CD4-positive, alpha-beta T cell treated with Interleukin-21 for 1 hour (primary cell): ENCODE measurements at places on chromosomes 7 and 10.

DNA sequence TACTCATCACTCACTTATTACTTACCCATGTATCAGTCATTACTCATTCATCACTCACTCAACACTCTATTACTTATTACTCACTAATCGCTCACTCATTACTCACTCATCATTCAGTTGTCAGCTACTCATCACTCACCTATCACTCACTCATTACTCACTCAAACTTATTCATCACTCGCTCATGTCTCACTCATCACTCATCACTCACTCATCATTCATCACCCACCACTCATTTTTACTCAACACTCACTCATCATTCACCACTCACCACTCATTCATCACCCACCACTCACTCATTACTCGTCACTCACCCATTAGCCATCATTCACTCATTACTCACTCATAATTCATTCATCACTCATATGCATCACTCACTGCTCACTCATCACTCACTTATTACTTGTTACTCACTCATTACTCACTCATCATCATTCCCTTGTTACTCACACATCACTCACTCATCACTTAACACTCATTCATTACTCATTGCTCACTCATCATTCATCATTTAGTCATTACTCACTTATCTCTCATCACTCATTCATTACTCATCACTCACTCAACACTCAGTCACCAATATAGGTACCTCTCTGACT is 237.9 kb downstream of the ADARB2 start:
- no peak for DNase-seq

DNA sequence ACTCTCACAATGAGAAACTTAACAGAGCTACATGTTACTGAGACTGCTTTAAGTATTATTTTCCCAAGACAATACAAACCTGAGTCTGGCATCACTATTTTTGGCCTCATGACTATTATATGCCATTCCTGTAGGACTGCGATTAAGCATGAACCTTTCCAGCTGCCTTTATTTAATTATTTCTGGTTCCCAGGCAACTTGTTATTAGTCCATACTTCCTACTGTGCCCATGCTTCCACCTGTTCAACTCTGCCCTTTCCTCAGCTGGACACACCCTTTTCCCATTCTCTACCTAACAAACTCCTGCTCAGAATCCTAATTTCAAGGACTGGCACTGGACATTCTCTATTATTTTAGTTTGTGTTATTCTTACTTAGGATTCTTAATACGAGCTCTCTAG is 8.1 kb upstream of the CROT start:
- DNase-seq: no peak

GRCh38 chr10:8349610-8350249 is 295.2 kb downstream of the GATA3 start:
- DNase-seq: no peak

DNA sequence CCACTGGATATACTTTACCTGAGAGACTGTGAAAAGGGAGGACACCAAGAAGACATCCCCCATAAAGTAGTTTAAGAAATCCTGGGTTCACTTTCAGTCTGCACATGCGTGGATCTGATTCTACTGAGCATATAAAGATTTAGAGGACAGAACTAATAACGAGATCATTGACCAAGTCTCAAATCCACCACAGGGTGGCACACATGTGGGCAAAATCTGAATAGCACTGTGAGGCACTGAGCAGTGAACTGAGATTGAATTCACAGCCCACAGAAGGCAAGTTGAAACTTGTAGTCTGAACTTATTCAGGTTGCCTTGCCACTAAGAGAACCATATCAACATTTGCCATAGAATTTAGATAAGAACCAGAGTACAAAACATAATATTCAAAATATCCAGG is 818.6 kb downstream of the GRID1 start:
- DNase-seq: peak; percentile 24

GRCh38 chr7:100021297-100021696 is 5.9 kb downstream of the ZKSCAN1 start:
- no peak for DNase-seq

GRCh38 chr10:13853854-13854253 is 267.1 kb downstream of the PRPF18 start:
- DNase-seq: no peak

GRCh38 chr7:50599385-50599784 is 34.2 kb upstream of the DDC start:
- DNase-seq: no peak

DNA sequence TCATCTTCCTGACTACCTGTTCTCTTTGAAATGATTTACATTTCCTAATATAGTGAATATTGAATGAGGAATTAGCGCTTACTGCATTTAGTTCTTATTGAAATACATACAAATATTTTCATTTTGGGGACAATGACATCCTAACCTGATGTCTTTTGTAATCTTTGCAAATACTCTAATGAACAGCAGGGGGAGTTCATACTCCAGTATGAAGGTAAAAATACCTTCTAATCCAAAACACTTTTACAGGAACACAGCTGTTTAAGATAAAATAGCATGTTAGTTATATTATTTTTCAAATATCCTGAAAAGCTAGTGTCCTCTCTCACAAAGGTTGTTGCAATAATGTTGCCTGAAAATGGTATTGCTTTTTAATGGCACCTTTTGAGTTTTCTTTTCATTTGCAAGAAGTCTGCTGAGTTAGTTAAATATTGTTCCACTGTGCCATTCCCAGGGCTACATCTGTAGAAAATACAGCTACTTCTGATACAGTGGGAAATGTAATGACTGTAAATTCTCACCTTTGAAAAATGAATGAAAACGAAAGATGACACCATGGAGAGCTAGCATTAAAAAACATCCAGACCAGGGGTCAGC is 400.0 kb downstream of the PHF14 start:
- no peak for DNase-seq

GRCh38 chr10:131788386-131788785 is 112.4 kb upstream of the PPP2R2D start:
- no peak for DNase-seq

- no peak for DNase-seq
Observed at GRCh38 chr7:66627151-66627681, 1.5 kb upstream of the KCTD7 start.

DNA sequence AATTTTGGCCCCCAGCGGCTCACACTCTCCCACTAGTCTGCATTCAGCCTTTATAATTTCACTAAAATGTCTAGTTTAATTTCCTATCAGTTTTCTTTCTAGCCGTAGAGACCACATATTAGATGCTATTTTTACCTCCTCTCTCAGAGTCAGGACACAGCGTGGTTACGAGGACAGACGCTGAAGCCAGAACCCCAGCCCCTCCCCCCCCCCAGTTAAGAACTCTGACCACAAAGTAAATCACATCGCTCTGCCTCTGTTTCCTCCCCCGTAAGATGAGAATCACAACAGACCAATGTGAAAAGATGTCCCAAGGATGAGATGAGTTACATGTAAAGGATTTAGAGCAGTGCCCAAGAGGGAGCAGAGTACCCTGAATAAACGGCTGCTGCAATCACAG is 11.1 kb upstream of the TARP start:
- no peak for DNase-seq

DNA sequence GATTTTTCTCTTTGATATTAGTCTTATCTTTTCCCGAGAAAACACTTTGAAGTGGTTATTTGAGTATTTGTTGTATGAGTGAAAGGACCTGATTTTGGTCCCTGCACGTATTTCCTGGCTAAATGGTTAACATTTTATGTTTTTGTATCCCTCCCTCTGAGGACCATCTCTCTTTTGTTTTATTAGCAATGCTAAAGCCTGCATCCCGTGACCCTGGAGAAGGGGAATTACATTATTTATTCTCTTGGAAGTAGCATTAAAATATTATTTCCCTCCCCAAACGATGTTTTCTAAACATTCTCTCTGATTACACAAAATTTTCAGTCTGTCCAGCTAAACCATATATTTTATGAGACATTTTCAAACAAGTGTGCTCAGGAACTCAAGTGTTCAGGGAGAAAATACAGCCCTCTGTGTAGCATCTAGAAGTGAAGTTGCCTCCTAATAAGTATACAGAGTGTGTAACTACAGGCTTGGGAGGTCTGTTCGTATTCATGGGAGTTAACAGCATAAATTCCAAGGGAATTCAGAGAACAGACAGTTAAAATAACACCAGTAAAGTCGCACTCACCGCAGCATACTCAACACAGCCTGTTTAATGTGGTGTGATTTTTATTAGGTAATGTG is 163.8 kb upstream of the NPVF start:
- DNase-seq: no peak

DNA sequence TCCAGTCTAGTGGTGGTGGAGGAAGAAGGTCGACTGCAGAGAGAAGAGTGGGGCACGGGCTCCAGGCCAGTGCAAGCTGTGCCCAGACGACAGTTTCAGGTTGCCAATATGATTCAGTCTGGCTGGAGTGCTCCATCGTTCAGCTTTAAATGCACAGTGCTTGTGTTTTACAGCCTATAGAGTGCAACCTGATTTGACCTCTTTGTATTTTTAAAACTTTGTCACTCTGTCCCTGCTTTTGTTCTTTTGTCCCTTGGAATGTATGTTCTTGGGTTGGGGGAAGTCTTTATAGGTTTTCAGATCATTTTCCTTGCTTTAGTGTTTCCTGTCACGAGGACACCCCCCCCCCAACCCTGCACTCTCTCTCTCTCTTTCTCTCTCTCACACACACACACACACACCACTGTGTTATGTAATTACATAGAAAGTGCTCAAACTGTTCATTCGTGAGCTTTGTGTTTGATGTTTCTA is 198.0 kb downstream of the CAMK1D start:
- DNase-seq: peak; percentile 23

- no peak for DNase-seq
Observed at GRCh38 chr7:149707448-149707886, 65.9 kb downstream of the ZNF467 start.

DNA sequence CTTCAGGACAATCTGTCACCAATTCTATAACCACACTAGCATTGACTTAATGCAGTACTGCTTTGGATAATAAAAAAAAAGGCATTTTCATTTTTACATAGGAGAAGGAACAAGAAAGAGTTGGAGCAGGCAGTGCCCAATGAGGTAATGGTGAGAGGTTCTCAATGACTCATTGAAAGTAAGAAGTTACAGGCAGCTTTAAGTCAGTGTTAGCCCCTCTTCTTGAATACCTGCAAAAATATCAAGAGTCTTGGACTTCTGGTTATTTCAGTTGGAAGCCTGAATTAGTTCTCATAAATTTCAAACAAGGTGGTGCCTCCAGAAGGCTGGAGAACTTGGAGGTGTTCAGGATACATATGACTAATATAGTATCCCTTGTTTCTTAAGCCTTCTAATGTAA is 422.5 kb downstream of the HTR7 start:
- DNase-seq: no peak

DNA sequence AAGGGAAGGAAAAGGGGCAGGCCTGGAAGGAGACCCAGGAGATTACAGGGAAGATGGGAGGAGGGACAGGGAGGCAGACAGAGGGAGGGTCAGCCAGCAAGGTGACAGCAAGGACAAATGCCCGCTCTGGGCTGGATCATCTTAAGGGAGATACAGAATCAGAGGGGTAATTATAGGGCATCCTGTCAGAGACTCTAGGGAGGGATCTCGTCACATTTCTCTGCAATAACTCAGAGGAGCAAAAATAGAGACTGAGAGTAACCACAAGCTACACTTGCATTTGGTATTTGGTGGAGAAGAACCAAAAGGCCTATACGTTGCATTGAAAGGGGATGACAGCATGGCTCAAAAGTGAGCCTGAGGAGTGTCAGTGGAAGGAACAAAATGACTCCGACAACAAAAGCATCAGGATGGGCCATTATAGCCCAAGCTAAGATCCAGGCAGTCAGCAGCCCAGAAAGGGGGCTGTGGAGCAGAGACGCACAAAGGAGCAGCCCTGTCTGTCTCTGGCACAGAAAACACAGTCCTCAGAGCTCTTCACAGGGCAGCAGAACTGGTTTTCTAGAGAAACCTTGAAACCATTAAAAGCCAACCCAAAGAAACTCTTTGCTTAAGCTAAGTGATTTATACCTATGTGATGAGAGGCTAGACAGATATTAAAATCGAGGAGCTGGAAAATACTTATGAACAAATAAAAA is 430.2 kb upstream of the VSTM2A start:
- no peak for DNase-seq
